HFFc6 (cell line): ENCODE measurements at places on chromosomes 2 and 18. TPM values are rescaled to one million over a fixed set of nuclear protein-coding genes. Genes with fewer than 3 reads are reported as not detected.

- no peak for DNase-seq
Measured at GRCh38 chr18:78766651-78767533, 212.7 kb upstream of the SALL3 start.

DNA sequence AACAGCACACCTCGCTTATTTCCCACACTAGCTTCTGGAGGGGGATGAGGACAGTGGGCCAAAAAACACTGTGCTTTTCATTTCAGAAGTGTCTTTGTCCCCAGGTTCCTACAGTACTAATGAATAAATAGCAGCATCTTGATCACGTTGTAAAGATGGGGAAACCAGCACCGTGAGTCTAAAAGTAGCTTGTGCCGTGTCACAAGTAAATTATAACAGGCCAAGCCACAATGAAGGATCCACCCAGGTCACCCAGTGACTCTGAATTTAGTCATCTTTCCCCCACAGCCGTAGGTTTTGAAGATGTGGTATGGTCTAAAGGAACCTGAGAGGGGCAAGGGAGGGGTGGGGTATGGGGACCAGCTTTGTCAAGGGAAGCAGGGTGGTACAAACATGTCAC lies 8.8 kb downstream of the FZD7 start:
- no peak for DNase-seq

- DNase-seq: no peak
Measured at GRCh38 chr2:63056107-63057050, 5.7 kb downstream of the OTX1 start.

- DNase-seq: peak; percentile 3
Measured at GRCh38 chr2:64454386-64455332, 697 bp downstream of the LGALSL start.

GRCh38 chr18:58388736-58389135 lies 240.2 kb downstream of the ALPK2 start:
- no peak for DNase-seq

DNA sequence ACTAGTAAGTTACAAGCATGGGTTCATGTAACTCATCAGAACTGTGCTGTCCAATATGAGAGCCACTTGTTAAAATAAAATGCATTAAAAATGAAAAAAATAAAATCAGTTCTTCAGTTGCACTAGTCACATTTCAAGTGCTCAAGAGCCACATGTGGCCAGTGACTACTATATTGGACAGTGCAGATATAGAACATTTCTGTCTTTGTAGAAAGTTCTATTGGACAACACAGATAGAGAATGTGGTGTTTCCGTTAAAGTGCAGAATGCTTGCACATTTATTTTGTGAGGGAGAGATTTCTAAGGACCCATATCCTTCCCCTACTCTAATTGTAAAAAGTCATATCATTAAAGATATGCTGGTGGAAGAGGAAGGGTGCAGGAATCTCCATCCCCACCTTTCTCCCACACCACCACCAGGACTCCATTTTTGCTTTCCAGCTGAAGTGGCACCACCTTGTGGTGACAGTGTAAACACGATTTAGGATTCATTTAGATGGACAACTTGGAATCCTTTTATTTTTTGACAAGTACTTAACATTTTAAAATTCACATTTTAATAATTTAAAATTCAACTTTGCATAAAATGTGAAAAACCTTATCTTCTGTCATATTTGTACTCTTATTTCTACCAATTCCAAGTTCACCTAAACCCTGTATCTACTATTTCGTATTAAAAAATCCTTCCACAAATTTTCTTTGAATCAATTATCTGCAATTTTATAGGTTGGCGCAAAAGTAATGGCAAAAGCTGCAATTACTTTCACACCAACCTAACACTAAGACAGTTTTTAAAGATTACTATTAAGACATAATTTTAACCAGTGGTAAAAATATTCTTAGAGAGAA lies 9.4 kb upstream of the CD302 start:
- peak; percentile 39 for DNase-seq

- no peak for DNase-seq
Measured at GRCh38 chr2:46493971-46494250, 14.5 kb downstream of the TMEM247 start.

DNA sequence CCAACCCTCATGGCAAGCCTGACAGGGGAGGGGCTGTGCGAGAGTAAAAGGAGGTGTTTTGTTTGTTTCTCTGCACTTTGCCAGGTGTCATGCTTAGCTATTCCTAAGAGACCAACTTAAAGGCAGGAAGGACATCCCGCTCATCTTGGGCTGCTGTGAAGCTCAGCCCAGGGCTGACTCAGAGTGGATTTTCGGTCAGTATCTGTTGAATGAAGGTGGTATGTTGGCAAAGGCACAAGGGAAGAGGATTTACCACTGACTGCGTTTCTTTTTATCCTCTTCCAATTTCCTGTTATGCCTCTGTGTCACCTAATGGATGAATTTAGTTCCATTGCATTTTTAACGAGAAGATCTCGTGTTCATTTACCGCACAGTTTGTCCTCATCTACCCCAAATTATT lies 18.9 kb downstream of the TRPM8 start:
- DNase-seq: no peak

The SMIM21 gene
- not detected in 3 replicates for total RNA-seq

The CNGA3 gene
- total RNA-seq: 0.26 to 0.87 TPM (median 0.35 TPM) in 3 replicates

The TUBA4B gene
- total RNA-seq: not detected in 3 replicates
